Stimulated activated CD8-positive, alpha-beta memory T cell treated with anti-CD3 and anti-CD28 coated beads, Interleukin-7, amount 100 ng/mL, for 4 hours (primary cell): ENCODE measurements at places on chromosomes 13 and 19.

- no peak for DNase-seq
Observed at GRCh38 chr13:42878721-42879120, 97.3 kb downstream of the FAM216B start.

GRCh38 chr13:21691500-21691899 lies 20.6 kb downstream of the FGF9 start:
- no peak for DNase-seq

GRCh38 chr13:35909091-35909490 lies 222.1 kb downstream of the DCLK1 start:
- no peak for DNase-seq

DNA sequence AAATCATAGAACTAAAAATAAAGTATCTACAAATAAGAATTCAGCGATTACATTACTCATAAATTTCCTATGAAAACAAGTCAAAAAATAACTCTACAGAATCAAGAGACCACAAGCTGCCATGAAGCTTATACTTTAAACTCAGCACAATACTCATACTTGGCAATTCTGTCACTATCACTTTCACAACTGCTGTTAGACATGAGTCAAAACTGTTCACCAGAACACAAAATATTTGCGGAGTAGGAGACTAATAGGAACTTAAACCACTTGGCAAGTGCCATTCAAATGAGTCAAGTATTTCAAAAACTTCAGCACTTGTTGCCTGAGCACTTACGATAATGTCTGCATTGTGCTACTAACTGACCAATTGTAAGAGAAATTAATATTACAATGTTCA lies 387.8 kb upstream of the GPC6 start:
- no peak for DNase-seq

DNA sequence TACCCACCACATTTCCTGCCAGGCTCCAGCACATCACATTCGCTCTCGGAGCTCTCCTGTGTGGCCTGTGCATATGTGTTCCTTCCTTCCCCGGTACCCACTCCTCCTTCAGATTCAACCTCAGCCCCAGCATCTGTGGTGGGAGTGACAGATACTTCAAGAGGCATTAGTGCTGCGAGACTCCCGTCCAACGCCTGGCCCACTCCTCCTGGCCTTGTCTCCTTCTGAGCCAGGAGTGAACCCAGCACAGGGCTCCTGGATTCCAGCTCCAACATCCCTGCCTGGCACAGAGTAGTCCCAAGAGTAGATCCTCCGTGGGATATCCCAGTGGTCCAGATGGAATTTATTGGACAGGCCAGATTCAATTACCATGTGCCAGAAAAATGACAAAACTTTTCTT lies 55.9 kb downstream of the SACS start:
- DNase-seq = no peak
